ENCODE measurements at places on chromosomes 6 and 20.
A peak's percentile ranks its signal among the peaks of the same experiment; 100 is the strongest.

- no peak for DNase-seq
Observed at GRCh38 chr6:157853902-157854502, 31.0 kb downstream of the SNX9 start.

GRCh38 chr6:95279616-95280015 is 297.7 kb upstream of the MANEA start:
- peak; percentile 44 for DNase-seq

DNA sequence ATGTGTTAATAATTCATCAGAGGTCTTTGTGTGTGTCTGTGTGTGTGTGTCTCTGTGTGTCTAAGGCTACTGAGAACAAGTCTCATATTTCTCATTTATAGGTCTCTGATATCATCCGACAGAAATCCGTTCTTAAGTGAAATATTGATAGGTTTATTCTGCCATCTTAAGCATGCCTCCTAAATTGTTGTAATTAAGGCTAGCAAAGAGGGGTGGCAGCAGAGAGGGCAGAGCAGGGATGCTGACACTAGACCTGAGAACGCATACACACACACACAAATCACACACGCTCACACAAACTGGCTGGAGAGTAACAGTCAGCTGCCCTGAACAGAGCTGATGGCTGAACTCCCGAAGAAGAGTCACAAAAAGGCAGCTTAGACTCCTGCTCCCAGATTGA is 84.9 kb upstream of the LRFN2 start:
- no peak for DNase-seq

- no peak for DNase-seq
Observed at GRCh38 chr20:37543828-37544227, 16.2 kb upstream of the BLCAP start.

- no peak for DNase-seq
Observed at GRCh38 chr20:2778602-2779321, 21.7 kb downstream of the CPXM1 start.

DNA sequence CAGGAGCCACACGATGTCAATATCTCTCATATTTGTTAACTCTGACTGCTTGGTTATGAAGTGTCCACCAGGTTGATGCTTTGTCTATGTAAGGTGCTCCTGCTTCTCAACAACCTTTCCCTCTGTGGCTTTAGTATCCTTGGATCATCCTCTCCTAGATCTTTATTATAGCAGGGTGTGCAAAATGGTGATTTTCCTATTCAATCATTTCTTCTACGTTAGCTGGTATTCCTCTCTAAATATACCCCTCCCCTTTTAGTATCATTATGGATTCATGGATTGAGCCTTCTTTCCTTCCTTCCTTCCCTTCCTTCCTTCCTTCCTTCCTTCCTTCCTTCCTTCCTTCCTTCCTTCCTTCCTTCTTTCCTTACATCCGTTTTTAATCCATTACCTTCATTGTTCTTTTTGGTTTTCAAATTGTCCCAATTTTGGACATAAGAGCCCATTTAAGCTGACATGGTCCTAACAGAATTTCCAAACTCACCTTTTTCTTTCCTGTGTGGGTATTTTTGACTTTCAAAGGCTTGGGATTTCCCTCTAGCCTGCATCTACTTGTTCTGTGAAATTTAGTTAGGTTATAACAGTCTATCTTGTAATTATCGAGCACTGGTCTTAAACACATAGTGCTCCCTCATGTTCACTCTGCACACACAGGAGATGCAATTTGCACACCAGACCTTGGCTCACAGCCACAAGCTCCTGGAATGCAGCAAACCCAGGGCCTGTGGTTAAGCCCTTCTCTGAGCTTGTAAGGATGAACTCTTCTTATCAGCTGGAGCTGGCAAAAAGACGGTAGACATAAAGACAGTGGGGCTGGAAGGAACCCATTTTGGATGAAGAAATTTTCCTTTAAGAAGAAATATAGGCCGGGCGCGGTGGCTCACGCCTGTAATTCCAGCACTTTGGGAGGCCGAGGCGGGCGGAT is 109.9 kb downstream of the SLC24A3 start:
- DNase-seq = no peak

- DNase-seq = no peak
Observed at GRCh38 chr20:25466846-25467245, 59.4 kb downstream of the GINS1 start.

- no peak for DNase-seq
Observed at GRCh38 chr6:111503194-111503593, 20.2 kb upstream of the REV3L start.

DNA sequence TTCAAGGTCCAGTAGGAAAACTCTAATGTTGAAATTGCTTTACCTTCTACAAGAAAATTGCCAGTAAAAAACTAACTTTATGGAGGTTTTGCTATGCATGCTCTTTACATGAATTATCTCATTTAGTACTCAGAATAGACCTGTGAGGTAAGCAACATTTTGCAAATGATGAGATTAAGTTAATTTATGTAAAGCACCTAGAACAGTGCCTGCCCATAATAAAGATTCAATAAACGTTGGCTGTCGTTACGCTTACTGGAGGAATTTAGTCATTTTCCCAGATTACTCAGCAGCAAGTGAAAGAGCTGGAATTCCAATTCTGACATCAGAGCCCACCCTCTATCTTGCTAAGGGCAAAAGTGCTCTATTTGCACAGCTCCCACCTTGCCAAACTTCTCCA is 69.4 kb upstream of the ARID1B start:
- DNase-seq = no peak

- DNase-seq = no peak
Observed at GRCh38 chr20:41643504-41643938, 25.3 kb upstream of the CHD6 start.

GRCh38 chr6:18997375-18997826 is 610.3 kb downstream of the RNF144B start:
- DNase-seq = no peak

DNA sequence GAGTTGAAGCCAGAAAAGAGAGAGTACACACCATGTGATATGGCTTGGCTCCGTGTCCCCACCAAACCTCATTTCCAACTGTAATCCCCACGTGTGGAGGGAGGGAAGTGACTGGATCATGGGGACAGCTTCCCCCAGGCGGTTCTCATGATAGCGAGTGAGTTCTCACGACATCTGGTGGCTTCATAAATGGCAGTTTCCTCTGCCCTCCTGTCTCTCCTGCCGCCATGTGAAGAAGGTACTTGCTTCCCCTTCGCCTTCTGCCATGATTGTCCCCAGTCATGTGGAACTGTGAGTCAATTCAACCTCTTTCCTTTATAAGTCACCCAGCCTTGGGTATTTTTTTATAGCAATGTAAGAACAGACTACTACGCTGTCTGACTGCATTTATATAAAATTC is 40.3 kb downstream of the TAF4 start:
- no peak for DNase-seq

- no peak for DNase-seq
Observed at GRCh38 chr6:8420031-8420588, 15.2 kb downstream of the SLC35B3 start.

- DNase-seq = no peak
Observed at GRCh38 chr6:37113976-37114375, 56.0 kb upstream of the PIM1 start.

- DNase-seq = peak; percentile 79
Observed at GRCh38 chr6:26215585-26216358, 128.5 kb downstream of the HFE start.

DNA sequence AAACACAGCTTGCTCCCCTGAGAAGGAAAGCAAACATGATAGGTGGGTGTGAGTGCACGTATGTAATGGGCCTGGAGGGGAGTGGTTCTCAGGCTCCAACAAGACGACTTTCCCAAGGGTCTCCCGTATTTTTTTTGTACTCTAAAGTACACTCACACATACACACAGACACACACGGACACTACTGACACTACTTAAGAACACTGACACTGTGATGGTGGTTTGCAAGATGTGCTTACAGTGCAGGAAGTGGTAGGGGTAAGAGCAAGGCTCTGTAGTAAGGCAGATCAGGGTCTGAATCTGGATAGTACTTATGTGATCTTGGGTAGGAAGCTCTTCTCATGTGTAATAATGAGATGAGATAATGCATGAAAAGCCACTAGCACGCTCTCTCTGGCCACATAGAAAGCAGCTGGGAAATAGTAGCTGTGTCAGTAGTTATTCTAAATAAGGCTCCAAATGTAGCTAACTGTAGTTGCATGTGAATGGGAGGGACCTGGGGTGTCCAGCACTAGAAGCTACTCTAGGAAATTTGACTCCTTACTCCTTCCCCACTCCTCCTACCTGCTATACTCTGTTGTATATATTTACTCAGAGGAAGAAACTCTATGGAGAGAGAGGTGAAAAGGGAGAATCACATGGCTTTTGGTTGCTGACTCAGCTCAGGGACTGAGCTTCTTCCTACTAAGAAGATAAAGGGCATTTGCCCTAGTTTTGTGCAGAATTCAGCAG is 8.4 kb upstream of the ZBTB24 start:
- DNase-seq = no peak

DNA sequence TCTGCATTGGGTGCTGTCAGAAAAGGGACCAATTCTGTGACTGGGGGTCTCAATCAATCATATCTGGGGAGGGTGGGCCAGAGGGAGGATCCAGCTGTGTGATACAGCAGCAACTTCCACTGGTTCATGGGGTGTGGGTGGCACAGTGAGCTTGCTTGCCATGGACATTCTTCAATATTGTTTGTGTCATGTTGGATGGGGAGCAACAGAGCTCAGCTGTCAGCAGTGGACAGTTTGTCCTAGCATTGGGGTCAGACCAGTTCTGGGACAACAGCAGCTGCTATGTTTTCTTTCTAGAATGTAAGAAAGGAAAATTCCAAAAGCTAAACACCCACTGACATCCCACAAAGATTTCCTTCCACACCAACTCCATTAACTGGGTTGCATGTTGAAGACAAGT is 221.9 kb upstream of the CDH4 start:
- DNase-seq = no peak

DNA sequence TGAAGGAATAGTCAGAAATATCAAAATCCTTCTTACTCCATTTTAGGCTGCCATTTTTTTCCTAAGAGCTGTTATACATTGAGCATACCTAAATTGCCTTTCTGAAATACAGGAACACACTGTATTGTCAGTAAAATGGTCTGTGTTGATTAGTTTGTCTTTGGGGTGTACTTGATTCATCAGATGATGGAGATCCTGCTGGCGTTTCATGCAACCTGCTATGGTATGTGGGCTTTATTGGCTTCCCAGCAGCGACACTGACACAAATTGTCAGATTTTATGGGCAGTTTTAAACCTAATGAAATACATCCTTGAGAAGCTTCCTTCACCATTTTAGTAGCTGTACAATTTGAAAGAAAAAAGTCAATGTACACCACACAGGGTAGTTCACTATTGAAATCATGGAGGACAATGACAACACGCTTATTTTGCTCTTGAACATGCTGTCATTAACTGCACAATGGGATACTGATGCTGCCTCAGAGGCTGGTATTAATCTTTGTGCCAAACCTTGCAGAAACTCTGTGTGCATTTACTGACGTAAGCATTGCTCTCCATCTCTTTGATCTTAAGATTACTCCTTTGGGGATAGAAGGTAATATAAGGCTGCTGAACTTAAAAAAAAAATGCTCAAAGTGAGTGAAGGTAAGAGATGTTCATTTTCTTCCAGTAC is 124.9 kb downstream of the LAMA2 start:
- no peak for DNase-seq

DNA sequence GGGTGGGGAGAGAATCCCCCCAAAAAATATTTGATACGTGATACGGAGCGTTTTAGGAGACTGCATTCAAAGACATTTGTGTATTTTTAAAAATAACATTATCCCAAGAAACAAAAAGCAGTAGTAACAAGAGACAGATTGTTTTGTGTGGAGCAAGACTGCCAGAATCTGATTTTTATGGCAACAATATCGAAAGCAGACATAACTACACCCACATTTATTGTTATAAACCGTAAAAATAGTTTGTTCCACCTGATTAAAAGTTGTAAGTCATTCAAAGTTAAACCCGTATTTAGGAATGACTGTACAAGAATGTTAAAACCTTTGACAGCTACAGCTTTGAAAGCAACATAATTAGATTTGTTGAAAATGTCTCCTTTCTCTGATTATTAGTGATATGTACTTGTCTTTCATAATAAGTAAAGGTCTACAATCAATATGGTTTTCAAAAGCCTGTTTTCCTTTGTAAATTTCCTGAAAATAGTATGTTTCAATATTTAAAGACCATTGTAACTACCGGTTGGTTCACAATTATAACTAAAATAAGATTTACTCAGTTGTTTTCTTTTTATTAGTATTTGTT is 2.7 kb downstream of the EYA4 start:
- DNase-seq = peak; percentile 17

GRCh38 chr20:18992418-18992817 is 178.8 kb downstream of the SCP2D1 start:
- no peak for DNase-seq

DNA sequence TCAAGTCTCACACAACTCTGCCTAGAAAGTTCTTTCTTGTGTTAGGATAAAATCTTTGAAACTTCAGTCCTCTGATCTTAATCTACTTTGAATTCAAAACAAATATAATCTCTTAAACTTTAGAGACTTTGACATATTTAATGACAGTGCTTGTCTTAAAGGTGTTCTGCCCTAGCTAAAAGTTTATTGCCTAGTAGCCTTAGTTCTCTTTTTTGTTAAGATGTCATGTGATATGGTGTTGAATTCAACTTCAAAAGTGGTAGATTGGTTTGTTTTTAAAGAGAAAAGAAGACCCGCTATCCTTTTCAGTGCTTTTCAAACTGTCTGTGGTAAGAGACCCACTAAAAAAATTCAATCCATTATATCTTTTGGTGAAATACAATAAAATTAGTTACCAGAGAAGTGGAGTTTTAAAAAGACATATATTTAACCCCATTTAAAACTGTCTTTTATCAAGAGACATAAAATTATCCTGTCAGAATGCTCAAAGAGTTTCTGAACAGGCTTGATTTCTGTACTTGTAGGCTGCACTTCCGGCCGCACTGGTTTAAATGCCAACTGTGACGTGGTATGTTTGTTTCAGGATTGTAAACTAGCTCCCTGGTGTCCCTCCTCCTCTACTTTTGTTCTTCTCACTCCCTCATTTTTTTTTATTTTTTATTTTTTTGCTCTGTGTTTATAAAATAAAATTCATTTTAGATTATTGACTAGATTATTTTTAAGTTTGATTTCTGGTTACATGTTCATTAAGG is 76.5 kb downstream of the QKI start:
- peak; percentile 22 for DNase-seq
